ENCODE measurements at places on chromosomes 2 and 18. TPM values are rescaled to one million over a fixed set of nuclear protein-coding genes. Genes with fewer than 3 reads are reported as not detected.

Gene SERPINB13
- total RNA-seq: not detected

Gene ALK
- not detected for total RNA-seq

Gene INHBB
- 0.10 TPM for total RNA-seq

Gene CDCA7
- 2.9 TPM for total RNA-seq

Gene HOXD13
- not detected for total RNA-seq

Gene NYAP2
- not detected for total RNA-seq

Gene DSG4
- total RNA-seq: not detected

Gene PSMA8
- 0.23 TPM for total RNA-seq

Gene PLA2R1
- not detected for total RNA-seq

- no peak overlapping the region for H3K27ac ChIP-seq
- no peak for DNase-seq
- H3K4me1 ChIP-seq: peaks cover 2% of the 10 kb centered on the region
- H3K36me3 ChIP-seq: peaks cover 5% of the 10 kb centered on the region
- H3K4me3 ChIP-seq: no peak overlapping the region
Measured at GRCh38 chr2:54966165-54966832, 84.0 kb downstream of the RTN4 start.

GRCh38 chr2:236943068-236943467, 142.6 kb upstream of the COPS8 start:
- no peaks in the 10 kb centered on the region for H3K36me3 ChIP-seq
- no peaks in the 10 kb centered on the region for H3K4me1 ChIP-seq
- no peaks in the 10 kb centered on the region for H3K27me3 ChIP-seq

GRCh38 chr2:208142240-208142924, 3.6 kb downstream of the CRYGB start:
- H3K4me1 ChIP-seq: no peaks in the 10 kb centered on the region
- no peak for DNase-seq
- H3K27me3 ChIP-seq: no peaks in the 10 kb centered on the region
- H3K36me3 ChIP-seq: no peaks in the 10 kb centered on the region

- no peak overlapping the region for H3K27ac ChIP-seq
- no peak for DNase-seq
- no peak overlapping the region for H3K4me3 ChIP-seq
Measured at GRCh38 chr2:10993001-10993481, 81.3 kb downstream of the KCNF1 start.

DNA sequence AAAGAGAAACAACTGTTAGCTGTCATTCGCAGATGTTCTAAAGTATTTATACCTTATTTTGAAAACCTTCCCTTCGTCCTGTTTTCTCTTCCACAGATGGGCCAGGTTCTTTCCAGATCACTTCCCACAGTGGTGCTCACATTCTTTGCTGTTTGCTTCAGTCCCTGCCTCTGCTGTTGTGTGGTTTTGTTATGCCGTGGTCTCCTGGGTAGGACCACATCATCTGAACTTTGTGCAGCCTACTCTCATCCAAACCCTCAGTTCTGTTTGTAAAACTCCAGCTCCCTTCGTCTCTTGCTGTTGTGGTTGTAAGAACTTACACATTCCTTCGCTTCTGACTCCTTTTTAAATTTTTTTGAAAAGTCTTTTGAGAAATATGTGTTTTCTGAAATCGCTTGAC, 38.1 kb downstream of the ZNF236 start:
- H3K36me3 ChIP-seq: peaks cover 19% of the 10 kb centered on the region
- no peak overlapping the region for H3K27ac ChIP-seq
- no peaks in the 10 kb centered on the region for H3K27me3 ChIP-seq
- DNase-seq: no peak
- no peak overlapping the region for H3K4me3 ChIP-seq

- no peak overlapping the region for H3K4me3 ChIP-seq
- H3K36me3 ChIP-seq: no peaks in the 10 kb centered on the region
- DNase-seq: no peak
- H3K27me3 ChIP-seq: no peaks in the 10 kb centered on the region
- H3K4me1 ChIP-seq: peaks cover 26% of the 10 kb centered on the region
Measured at GRCh38 chr2:233247744-233248143, 3.7 kb upstream of the ATG16L1 start.

DNA sequence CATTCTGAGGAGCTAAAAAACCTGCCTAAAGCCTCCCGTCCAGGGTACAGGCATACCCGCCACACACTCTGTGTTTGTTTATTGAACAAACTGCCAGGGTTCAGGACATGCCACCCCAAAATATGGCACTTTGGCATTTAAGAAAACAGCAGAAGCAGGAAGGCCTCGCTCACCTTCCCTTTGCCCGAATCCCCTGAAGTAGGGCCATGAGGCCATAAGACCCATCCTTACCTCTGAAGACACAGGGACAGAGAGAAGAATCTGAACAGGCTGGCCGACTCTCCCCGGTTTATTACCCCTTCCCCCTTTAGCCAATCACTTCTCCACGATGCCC, 1.7 kb upstream of the NEURL3 start:
- DNase-seq: no peak
- H3K27me3 ChIP-seq: no peaks in the 10 kb centered on the region
- H3K4me1 ChIP-seq: peaks cover 3% of the 10 kb centered on the region
- no peak overlapping the region for H3K27ac ChIP-seq
- H3K36me3 ChIP-seq: no peaks in the 10 kb centered on the region

- no peak overlapping the region for H3K4me3 ChIP-seq
- H3K4me1 ChIP-seq: no peaks in the 10 kb centered on the region
- no peaks in the 10 kb centered on the region for H3K36me3 ChIP-seq
- DNase-seq: no peak
- no peak overlapping the region for H3K27ac ChIP-seq
Measured at GRCh38 chr18:55509631-55510324, 78.2 kb downstream of the TCF4 start.

GRCh38 chr18:48292229-48292628, 117.0 kb downstream of the ZBTB7C start:
- peaks cover 14% of the 10 kb centered on the region for H3K27me3 ChIP-seq
- no peak overlapping the region for H3K27ac ChIP-seq
- H3K4me1 ChIP-seq: no peaks in the 10 kb centered on the region

GRCh38 chr2:24840962-24841945, 48.0 kb downstream of the CENPO start:
- H3K27me3 ChIP-seq: no peaks in the 10 kb centered on the region
- H3K36me3 ChIP-seq: peaks cover 11% of the 10 kb centered on the region
- H3K27ac ChIP-seq: no peak overlapping the region
- no peak for DNase-seq

DNA sequence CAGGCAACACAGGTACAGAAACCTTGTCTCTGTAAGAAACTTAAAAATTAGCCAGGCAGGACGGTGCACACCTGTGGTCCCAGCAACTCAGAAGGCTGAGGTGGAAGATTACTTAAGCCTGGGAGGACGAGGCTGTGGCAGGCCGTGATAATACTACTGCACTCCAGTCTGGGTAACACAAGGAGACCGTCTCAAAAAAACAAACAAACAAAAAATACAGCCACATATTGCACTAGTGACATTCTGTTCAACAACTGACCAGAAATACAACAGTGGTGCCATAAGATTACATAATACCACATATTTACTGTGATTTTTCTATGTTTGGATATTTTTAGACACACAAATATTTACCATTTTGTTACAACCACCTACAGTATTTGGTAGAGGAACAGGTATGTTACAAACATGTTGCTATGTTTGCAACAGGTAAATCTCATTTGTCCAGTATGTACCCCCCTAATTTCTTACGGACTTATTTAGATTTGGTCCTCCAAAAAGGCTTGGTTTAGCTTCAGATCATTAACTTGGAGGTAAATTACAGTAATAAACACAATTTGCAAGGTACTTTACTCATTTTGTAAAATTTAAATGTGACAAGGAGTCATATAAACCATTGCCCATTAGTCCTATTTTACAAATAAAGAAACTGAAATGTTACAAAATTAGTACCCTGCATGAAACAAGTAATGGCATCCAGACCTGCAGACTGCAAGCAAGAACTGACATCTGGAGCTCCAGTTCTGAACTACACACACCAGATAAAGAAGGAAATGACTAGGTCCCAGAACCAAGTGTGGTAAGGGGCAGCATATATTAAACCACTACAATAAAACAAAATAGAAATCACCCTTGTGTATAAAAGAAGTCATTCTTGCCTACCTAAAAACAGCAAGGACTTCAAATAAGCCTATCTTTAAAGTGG, 36.8 kb downstream of the TRIP12 start:
- H3K4me1 ChIP-seq: no peaks in the 10 kb centered on the region
- no peaks in the 10 kb centered on the region for H3K36me3 ChIP-seq
- H3K27ac ChIP-seq: no peak overlapping the region
- DNase-seq: no peak
- no peak overlapping the region for H3K4me3 ChIP-seq
